ENCODE measurements at places on chromosomes 1 and 21.

- DNase-seq, result no peak
Measured at GRCh38 chr1:160293020-160293968, 8.4 kb upstream of the PEX19 start.

DNA sequence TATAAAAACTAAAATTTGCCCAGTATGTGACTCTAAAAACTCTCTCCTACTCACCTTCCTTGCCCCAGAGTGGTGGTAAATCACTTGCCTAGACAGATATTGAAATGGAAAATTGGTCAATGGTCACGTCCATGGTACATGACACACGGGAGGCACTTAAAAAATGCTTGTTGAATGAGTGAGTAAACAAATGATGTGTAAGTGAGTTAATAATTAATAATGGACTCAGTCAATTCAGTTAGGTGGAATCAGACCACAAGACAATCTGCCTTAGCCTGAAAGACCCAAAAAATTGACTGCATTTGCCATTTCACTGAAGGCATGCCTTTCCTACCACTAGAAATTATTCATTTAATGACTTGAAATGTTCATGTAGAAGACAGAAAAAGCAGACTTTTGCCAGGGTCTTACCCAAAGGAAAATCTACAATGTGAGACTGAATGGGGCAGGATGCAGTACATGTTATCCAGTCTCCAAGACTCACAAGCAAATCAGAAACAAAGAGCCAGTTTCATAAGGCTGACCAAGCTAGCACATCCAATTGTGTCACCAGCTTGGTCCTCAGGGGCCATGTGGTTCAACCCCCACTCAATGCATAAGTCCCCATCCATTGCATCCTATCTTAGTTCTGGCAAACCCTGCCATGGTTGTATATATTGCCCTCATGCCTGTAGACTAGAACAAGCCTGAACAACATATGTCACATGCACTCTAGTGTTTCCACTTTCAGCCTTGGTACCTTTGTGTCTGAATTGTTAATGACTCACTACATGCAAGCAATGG is 73.6 kb downstream of the TBX15 start:
- DNase-seq, result no peak

DNA sequence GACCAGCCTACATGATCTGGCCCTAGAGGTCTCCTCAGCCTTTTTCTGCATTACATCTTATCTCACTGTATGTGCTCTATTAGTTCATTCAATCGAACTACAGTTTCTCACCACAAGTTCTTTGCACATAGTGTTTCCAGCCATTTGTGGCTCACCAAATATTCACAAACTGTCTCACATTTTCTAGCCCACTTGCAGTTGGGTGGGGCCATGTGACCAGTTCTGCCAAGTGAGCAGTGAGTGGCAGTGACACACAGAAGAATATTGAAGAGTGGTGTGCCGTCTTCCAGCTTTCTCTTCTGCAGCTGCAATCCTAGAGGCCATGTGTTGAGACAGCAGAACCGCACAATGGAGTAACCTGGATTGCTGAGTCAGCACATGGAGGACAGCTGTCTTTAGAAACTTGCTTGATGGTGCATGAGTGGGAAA is 103.2 kb upstream of the ZNF644 start:
- DNase-seq, result peak; percentile 1

DNA sequence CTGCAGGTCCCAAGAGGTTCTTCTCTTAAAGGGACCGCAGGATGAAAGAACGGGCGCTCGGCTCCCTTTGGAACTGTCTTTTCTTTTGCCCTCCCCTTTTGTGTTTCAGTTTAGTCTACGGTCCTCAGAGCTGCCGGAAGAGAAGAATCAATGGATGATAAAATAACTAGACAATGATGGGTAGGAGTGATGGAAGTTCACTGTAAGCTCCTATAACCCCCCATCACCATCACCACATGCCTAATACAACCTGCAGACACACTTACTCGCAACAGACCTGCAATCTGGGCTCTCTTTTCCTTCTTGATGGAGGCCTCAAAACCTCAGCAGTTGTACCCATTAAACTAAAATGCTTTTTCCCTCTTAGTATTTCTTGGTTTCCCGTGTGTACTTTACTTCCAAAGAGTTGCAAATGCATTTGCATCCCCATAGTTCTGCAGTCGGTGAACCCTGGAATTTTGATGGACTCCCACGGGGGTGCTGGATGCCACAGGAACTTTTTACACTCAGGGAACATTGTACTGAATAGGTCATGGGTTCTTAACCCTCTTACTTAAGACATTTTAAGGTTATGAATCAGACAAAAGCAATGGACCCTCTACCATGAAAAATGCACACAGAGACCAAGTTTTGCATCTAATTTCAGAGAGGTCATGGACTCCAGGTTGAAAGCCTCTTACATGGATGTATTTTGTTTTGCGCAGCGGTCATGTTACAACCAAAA is 633 bp upstream of the RFX5 start:
- DNase-seq, result no peak

DNA sequence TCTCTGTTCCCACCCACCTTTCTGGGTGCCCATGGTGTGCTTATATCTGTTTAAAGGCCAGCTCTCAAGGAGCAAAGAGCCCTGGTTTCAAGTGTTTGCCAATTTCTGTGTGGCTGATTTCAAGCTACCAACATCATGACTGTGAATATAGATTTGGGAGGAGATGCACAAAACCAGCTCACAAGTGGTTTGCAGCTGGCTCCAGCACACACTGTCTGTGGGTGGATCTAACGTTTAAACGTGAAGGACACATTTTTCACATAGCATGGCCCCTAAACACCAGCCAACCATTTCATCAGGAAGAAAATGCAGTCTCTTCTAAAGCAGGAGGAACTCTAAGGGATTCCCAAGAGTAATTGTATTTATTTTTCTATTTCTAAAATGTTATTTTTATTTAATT is 65.2 kb downstream of the FCRL5 start:
- no peak for DNase-seq

GRCh38 chr1:210631399-210631798 is 302.7 kb downstream of the HHAT start:
- DNase-seq, result no peak

- DNase-seq, result no peak
Measured at GRCh38 chr1:71210718-71211117, 129.9 kb upstream of the ZRANB2 start.

GRCh38 chr1:59150577-59151386 is 146.1 kb upstream of the FGGY start:
- no peak for DNase-seq

- DNase-seq, result no peak
Measured at GRCh38 chr1:54800899-54801759, at the start of gene TTC22. Gene TTC22 (minus strand): TSS chr1:54801323. CDS start chr1:54801163, 160 bp downstream.

GRCh38 chr1:117268535-117269455 is 58.1 kb upstream of the VTCN1 start:
- no peak for DNase-seq

- DNase-seq, result no peak
Measured at GRCh38 chr1:244759158-244759557, 76.3 kb upstream of the COX20 start.

DNA sequence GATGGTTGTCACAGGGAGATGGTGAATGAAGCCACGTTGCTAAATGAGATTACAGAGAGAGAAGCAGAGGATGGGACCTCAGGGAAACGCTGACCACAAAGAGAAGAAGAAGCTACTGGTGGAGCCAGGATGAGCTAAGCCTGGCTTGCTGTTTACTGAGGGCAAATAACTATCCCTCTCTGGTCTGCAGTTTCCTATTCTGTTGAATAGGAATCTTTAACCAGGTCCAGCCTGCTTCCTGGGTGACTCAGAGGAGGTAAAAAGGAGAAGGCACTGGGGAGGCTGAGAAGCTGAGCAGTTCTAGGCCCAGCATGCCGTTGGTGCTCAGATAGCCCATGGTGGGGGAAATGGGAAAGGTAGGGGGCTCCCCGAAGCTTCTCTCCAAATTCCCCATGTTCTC is 29.6 kb downstream of the DMBX1 start:
- no peak for DNase-seq

Measured in esophagus squamous epithelium (tissue), 5 donors.